ENCODE measurements at places on chromosomes 1 and 21.

DNA sequence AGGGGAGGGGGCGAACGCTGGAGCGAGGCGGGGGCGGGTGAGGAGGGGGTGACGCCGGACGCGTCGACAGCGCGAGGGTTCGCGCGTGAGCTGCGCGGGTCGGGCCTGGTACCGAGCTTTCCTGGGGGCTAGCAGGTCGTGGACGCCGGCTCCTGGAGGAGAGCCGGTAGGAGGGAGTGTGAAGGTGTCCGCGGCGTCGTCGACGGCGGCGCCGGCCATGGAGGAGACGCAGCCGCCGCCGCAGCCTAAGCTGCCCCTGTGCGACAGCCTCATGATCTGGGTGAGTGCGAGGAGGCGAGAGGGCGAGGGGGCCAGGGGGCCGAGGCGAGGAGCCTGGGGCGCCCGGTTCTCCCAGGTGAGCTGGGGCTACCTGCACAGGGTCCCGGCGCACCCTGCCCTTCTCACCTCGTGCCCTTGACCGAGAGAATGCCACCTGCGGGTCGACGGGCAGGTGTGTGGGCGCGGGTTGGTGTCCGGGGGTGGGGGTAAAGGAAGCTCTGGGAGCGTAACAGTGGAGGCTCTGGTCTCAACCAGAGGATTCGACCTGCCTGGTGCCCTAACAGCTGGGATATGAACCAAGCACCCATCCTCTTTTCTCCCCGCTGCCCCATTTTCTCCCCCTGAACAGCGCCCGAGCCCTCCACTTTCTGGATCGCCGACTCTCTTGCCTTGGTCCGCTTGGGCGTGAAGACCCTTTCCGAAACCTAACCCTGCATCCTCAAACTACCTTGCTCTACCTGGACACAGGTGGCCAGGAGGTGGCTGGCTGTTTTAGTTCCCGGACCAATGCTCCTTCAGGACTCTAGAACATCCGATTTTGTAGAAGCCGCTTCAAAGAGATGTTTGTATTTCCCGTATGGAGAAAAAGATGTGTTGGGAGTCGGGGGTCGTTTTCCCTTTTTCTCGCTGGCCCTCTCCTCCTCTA lies at the start of gene HOOK1:
Gene HOOK1 (plus strand): TSS at position 49 of the 925 bp plus-strand sequence. CDS start 169 bp downstream, at position 218.
- DNase-seq = no peak

- DNase-seq = no peak
These were observed 5.1 kb downstream of the IFI16 start for GRCh38 chr1:159014851-159015250.

DNA sequence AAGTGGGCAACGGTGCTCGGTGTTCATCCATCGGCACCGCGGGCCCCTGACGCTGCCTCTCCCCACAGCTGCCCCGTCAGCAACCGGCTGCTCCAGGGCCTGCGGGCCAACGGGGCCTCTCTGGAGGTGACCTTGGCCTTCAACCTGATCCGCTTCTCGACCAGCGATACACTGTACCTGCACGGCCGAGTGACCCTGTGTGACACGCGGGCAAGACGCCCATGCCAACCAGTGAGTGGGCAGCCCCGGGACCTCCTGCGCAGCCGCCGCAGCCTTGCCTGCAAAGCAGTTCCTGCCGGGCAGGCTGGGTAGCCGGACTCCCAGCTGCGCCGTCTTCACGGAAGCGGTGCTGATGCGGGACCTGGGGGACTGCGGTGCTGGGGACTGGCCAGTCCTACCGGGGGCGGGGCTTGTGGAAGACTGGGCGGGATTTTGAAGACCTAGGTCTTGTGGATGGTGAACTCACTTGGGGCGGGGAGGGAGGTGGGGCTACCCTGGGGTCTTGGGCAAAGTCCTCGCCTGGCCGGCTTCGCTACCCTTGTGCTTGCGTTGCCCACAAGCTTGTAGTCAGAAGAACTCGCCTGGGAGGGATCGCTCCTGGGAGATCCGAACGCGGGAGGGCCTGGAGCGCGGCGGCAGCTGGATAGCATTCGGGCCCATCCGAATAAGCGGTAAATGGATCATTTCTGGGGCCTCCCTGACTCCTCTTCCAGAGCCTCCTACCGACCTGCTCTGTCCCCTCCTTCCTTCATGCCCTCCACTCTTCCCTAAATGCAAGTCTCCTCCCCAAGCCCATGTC lies 8.8 kb upstream of the CEP85 start:
- no peak for DNase-seq

DNA sequence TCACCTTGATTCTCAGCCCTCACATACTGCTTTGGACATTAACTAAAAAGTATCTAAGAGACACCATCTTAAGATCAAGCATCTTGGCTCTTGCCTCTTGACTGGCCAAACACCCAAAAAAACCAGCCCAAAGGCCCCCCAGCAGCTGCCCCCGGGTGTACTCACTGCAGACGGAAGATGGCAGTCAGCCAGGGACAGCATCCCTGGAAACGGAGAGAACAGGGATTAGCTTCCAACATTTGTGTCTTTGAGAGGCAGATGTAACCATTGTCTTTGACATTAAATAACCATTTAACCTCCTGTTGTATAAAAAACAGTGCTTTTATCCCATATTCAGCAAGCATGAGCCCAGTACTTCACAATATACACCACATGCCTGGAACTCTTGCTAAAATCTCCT lies 11.3 kb downstream of the TMEM63A start:
- DNase-seq = no peak

GRCh38 chr1:17599954-17600300 lies 60.4 kb downstream of the ARHGEF10L start:
- no peak for DNase-seq

- DNase-seq = no peak
These were observed 96.8 kb downstream of the LACTBL1 start for GRCh38 chr1:22875841-22876240.

DNA sequence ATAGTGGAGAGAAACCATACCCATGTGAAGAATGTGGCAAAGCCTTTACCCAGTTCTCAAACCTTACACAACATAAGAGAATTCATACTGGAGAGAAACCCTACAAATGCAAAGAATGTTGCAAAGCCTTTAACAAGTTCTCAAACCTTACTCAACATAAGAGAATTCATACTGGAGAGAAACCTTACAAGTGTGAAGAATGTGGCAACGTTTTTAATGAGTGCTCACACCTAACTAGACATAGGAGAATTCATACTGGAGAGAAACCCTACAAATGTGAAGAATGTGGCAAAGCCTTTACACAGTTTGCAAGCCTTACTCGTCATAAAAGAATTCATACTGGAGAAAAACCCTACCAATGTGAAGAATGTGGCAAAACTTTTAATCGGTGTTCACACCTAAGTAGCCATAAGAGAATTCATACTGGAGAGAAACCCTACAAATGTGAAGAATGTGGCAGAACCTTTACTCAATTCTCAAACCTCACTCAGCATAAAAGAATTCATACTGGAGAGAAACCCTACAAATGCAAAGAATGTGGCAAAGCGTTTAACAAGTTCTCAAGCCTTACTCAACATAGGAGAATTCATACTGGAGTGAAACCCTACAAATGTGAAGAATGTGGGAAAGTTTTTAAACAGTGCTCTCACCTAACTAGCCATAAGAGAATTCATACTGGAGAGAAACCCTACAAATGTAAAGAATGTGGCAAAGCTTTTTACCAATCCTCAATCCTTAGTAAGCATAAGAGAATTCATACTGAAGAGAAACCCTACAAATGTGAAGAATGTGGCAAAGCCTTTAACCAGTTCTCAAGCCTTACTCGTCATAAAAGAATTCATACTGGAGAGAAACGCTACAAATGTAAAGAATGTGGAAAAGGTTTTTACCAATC lies 80.0 kb downstream of the JMJD4 start:
- no peak for DNase-seq

- DNase-seq = no peak
These were observed 3.7 kb downstream of the ATP1A1 start for GRCh38 chr1:116376729-116377086.

DNA sequence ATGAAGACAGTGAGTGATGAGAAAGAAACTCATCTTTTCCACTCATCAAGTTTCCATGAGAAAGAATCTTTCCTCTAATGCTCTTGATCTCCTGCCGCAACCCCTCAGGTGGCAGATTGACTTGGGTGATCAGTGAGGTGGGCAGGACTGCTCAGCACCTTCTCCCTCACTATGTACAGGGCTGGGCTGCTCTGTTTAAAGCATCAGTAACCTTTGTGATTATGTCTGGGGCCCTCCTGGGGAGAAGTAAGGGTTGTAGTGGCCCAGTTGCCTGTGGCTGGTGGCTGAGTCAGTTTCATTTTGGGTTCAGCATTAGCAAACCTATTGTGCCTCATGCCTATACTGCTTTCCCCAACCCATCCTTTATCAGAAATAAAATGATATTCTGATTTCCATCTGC lies 366.0 kb downstream of the TTLL7 start:
- no peak for DNase-seq

GRCh38 chr1:213070406-213070805 lies 19.4 kb downstream of the RPS6KC1 start:
- DNase-seq = no peak

- DNase-seq = no peak
These were observed 1.1 kb downstream of the SKI start for GRCh38 chr1:2229037-2229864.

- DNase-seq = no peak
These were observed 283.1 kb downstream of the LMX1A start for GRCh38 chr1:165073185-165074007.
